CD4-positive, alpha-beta T cell treated with Interleukin-1 beta for 1 hour (primary cell): ENCODE measurements at places on chromosomes 5 and 9.

DNA sequence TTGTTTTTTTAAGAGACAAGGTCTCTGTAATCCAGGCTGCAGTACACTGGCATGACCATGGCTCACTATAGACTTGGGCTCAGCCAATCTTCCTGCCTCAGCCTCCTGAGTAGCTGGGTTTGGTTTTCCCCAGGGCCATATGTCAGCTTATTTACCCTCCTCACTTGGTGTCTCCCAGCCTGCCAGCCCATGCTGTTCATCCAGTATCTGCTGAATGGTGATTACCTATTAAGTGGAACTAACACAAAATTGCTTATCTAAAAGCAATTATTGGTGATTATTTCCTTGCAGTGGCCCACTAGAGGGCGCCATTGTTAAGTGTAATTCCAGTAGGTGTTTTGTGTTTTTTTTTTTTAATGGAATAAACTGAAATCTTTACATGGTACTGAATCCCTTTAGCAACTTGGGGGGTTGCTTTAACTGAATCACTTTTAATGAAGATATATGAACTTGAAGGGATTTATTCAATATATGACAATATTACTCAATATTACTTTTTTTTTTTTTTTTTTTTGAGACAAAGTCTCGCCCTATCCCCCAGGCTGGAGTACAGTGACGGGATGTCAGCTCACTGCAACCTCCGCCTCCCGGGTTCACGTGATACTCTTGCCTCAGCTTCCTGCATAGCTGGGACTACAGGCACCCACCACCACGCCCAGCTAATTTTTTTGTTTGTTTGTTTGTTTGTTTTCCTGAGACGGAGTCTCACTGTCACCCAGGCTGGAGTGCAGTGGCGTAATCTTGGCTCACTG lies 13.8 kb downstream of the EXOSC2 start:
- DNase-seq, result peak; percentile 76

GRCh38 chr5:140398379-140398811 lies 3.2 kb upstream of the ANKHD1 start:
- no peak for DNase-seq

- no peak for DNase-seq
Measured at GRCh38 chr9:9523476-9524139, 1089.2 kb downstream of the PTPRD start.

GRCh38 chr5:128475693-128476092 lies 62.4 kb downstream of the FBN2 start:
- no peak for DNase-seq

- DNase-seq, result no peak
Measured at GRCh38 chr5:124745007-124745927, 1.2 kb downstream of the ZNF608 start.

DNA sequence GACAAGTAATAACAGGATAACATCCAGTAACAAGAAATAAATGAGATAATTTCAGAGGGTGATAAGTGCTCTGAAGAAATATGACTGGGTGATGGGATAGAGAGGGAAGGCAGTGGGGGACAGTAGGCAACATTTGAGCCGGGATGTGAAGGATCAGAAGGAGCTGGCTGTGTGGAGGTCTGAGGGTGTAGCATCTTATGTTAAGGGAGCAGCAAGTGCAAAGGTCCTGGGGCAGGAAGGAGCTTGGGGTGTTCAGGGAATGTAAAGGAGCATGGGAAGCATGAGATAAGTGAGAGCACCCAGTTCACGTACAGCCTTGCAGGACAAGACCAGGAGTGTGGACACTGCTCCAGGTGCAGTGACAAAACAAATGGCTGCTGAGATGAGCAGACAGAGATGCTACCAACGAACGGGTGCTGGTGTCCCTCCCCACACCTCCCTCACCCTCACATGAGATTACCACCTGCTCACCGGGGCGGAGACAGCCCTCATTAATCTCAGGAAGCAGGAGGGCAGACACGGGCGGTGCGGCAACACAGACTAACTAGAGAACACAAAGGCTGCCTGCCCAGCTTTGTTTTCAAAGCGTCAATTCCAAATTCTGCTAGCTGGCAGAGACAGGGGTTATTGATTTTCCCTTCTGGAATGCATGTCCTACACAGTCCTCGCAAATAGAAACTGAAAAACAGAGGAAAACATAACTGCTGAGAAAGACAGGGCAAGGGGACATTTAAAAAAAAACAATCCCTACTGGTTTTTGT lies 298.1 kb upstream of the PANK3 start:
- DNase-seq, result no peak

- no peak for DNase-seq
Measured at GRCh38 chr9:113504725-113505590, 41.4 kb downstream of the RGS3 start.

- DNase-seq, result no peak
Measured at GRCh38 chr9:136078024-136078423, 17.1 kb downstream of the NACC2 start.

DNA sequence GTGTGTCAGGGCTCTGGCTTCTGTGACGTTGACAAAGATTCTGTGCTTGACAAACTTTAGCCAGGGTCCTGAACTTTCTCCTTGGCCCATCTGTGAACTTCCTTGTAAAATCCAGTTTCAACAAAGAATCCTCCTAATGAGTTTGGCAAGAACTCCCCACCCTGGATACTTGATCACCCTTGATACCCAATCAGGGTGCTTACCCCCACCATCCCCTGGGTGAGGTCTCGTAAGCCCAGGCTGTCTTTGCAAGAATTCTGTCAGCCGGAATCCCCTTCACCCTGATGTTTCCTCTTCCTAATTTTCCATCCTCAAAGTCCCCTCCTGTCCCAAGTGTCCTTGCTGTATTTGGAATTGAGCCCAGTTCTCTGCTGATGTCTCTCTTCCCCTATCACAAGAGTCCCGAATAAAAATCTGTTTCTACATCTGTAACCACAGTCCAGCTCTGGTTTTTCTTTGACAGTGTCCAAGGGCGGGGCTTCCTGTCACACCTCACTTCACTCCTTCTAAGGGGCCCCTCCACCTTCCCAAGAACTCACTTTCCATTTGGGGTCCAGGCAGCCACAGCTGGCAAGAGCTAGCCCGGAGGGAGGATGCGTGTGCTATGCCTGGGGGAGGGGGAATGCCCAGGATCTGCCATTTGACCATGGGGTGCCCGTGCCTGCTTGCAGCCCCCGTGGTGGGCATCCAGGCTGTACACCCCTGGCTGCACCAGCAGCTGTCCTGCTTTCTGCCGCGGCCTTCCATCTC lies 2.7 kb upstream of the CARD19 start:
- no peak for DNase-seq

GRCh38 chr5:9362600-9362999 lies 183.3 kb downstream of the SEMA5A start:
- no peak for DNase-seq

DNA sequence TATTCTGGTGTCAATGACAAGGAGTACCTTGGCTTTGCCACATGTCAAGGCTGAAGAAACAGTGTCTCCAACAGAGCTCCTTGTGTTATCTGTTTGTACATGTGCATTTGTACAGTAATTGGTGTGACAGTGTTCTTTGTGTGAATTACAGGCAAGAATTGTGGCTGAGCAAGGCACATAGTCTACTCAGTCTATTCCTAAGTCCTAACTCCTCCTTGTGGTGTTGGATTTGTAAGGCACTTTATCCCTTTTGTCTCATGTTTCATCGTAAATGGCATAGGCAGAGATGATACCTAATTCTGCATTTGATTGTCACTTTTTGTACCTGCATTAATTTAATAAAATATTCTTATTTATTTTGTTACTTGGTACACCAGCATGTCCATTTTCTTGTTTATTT lies 19.8 kb downstream of the CD274 start:
- no peak for DNase-seq

DNA sequence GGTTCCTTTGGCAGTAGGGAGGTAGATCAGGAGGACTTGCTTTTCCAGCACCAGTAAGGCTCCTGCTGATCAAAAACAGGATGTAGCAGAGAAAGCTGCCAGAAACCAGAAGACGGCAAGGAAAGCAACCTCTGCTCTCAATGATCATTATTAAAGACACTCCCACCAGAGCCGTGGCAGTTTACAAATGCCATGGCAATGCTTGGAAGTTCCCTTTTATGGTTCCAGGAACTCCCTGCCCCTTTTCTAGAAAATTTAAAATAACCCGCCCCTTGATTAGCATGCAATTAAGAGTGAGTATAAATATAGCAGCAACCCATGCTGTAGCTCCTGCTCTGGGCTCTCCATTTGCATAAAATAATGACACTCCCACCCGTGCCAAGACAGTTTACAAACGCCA lies 16.1 kb downstream of the EQTN start:
- no peak for DNase-seq

DNA sequence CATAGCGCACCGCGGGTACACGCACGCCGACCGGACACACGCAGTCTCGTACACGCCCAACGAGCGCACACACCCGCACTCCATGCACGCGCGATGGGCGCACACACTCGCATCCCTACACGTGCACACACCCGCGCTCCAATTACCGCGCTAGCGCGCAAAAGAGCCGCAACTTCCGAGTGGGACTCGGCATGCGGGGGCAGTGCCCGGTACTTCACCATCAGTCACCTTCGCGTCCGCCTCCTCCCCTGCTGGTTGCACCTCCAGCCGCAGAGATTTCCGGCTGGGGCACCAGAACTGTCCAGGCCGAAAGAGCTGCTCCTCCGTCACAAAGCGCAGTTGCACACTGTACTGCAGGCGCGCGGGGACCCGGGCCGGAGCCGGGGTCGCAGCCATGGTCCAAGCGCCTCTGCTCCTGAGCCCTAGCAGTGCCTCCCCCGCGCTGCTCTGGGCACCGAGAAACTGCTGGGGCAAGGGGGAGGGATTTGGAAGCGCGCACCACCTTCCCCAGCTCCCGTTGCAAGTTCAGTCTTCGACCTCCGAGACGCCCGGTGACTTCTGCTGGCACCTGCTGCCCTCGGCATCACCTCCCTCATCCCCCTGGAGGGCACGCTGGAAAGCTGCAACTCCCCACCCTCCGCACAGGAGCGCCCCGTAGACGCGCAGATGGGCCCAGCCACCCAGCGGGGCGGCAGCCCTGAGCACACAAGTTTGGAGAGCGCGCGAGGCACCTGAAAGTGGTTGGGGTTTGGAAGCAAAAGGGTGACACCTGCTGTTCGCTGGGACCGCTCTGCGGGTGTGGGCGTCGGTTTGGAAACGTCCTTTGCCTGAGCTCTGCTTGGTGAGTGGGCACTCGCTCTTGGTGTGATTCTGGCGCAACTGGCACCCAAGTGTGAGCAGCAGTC lies 337.4 kb upstream of the PUM3 start:
- DNase-seq, result peak; percentile 12

- DNase-seq, result no peak
Measured at GRCh38 chr9:122134822-122135528, 24.6 kb downstream of the NDUFA8 start.

GRCh38 chr9:70421272-70422180 lies 7.1 kb upstream of the KLF9 start:
- peak; percentile 23 for DNase-seq

- DNase-seq, result no peak
Measured at GRCh38 chr9:137011156-137011555, 14.8 kb upstream of the CLIC3 start.

DNA sequence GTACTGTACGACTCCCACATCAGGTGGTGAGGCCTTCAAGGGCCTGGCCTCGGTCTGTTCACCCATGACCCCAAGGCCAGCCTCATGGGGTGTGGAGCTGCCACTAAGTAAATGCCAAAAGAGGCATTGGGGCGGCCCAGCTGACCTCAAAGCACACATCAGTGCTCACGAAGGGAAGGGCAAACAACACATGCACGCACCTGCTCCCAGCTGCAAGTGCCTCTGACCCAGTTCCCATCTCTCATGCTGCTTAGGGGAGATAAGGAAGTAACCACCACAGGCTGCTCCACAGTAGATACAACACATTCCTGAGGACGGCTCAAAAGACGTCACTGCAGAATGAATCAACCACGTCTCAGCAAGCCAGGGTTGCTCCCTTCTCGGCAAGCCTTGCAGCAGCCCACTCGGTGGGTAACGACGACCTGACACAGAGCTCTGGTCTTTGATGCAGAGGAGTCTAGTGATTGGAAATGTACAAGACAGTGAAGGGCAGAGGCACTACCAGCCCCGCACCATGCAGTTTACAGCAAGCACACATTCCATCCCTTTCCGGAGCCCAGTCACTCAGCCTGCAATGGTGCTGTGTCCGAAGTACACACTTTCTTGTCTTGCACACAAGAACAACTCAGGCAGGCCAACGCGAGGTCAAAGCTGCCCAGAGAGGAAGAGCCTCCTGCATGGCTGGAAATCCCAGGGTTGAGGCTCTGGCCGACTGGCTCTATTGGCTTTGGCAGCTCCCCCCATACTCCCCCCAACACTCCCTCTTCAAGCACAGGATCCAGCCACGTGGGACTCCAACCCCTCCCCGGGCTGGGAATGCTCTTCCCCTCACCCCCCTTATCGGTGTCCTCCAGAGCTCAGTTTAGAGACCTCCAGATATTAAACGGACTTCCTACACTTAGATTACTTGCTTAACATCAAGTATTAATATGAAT lies 31.8 kb downstream of the FABP6 start:
- no peak for DNase-seq

DNA sequence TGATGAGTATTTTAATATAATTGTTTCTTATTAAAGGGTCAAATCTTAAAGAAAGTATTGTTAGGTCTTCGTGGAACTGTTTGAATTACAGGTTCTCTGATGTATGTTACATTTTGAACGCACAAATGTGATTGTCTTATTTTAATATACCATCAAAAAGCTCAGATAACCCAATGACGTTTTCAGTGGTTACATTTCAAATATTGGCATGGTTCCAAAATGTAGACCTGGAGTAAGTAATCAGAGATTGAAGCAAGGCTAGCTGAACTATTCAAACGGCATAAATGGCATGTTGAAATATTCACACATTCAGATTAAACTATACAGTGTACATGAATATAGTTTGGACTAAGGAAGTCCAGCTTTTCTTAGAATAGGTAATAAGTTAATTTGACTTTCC lies 281.7 kb upstream of the EFNA5 start:
- DNase-seq, result no peak

GRCh38 chr5:14580398-14581034 lies 1.1 kb upstream of the OTULINL start:
- DNase-seq, result no peak

GRCh38 chr9:30915451-30915850 lies 1469.0 kb upstream of the ACO1 start:
- DNase-seq, result no peak

GRCh38 chr9:131954299-131954698 lies 125.4 kb downstream of the MED27 start:
- DNase-seq, result no peak

DNA sequence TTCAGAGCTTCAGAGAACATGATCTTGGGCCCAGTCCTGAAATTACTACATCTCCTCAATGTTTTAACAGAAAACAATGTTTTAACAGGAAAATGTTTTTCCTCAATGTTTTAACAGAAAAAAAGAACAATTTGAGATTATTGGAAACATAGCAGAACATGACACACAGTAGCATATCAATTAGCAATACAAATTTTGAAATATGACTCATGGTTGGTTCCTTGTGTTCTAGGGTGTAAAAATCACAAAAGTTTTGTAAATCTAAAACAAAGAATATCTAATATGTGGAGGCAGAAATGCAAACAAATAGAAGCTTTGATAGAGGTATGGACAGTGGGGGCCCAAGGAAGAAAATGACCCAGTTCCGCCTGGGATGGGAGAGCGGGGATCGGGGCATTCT lies 22.8 kb upstream of the ARSB start:
- DNase-seq, result no peak
